ENCODE measurements at places on chromosomes 11 and 22.

DNA sequence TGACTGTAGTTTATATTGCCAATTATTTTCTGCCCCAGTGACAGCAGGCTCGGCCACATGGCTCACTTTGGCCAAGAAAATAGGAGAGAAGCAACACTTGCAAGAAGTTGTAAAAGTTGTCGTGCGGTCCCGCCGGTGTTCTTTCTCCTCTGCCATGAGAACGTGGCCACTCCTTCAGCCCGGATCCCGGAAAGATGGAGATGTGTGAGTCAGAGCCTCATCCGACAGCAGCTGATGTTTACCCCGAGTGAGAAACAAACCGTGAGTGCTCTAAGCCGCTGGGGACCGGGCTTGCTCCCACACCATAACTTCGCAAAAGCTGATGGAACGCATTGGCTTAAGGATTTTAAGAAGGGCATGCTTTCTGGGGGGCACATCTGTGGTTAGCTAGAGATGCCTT is 157.0 kb downstream of the CACNA1I start:
- no peak for DNase-seq

DNA sequence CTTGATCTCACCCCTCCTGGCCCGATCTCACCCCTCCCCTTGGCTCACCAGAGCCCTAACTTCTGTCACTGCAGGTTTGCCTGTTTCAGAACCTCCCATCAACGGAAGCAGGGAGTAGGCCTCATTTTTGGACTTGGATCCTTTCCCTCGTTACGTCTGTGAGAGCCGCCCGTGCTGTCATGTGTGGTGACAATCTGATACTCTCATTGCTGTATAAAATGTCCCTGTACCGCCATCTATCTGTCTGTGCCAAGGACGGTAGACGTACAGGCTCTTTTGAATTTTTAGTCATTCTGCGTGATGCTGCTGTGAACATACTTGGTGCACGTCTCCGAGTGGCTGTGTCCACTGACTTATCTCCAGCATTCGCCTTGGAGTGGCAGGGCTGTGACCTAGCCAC is 1163.1 kb downstream of the BRD1 start:
- DNase-seq = no peak

DNA sequence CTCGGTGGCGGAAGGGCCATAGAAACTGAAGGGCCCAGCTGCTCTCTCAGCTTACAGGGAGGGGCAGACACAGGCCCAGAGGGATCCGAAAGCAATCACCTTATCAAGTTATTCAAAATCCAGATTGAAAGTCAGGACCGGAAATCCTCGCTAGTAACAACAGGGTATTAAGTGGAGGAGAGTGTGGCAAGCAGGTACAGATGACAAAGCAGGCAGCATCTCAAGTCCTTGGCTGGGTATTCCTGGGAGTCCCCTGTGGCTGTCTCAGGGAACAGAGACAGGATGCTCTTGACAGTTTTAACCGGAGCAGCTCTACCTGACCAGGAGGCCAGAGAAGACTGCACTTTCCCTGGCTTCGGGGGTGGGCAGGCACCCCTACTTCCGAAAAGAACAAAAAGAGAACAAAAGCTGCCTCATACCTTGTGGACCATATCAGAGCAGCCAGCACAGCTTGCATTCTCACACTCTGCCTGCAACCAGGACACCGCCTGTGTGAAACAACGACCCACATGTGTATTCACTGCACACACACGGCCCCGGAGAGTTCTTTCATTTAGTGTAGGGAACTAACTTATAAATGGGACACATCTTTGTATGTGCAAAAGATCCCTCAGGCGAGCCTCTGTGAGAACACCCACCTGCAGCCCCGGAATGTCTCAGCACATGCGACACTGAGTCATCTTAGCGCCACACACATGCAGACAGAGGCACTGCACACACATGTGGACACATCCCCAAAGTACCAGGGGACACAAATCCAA is 78.3 kb downstream of the MICAL3 start:
- no peak for DNase-seq

DNA sequence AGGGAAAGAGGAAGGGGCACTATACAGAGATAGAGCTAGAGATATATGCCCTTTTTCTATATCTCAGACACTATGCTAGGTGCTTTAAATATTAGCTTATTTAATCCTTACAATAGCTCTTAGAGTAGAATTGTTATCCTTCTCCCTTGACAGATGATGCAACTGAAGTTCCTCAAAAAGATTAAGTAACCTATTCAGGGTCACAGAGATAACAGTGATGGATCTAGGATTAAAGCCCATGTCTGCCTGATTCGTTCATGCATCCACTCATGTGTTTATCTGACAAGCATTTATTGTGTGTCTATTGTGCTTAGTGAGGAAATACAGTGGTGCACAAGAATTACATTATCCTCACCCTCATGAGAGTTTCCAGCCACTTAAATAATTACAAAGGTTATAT is 8.7 kb downstream of the CCDC83 start:
- DNase-seq = no peak

DNA sequence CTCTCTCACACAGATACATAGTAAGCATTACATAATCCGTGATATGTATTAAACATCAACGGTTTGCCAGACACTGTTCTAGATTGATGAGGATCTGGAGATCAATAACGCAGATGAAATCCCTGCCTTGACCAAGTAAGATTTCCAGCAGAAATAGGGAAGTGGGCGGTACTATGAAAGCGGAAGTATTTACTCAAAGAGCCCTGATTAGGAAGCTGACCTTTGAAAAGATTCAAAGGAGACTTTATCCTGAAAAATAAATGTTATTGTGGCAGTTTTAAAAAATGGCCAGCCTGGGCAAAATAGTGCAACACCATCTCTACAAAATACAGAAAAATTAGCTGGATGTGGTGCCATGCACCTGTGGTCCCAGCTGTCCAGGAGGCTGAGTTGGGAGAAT is 26.8 kb downstream of the GAB2 start:
- no peak for DNase-seq

DNA sequence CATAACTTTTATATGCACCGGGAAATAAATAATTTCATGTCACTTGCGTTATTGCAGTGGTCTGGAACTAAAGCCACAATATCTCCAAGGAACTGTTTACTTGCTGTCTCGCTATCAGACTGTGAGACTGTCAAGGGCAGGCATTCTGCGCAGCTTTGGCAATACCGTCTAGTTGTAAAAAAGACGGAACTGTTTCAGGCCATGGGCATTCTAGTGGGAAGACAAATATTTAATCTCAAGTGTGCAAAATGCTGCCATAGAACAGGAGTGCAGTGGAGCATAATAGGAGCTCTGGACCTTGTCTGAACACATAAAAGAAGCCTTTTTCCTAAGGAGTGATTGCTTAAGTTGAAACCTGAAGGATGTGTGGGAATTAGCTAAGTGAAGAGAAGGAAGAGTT is 53.8 kb downstream of the PACS1 start:
- no peak for DNase-seq

DNA sequence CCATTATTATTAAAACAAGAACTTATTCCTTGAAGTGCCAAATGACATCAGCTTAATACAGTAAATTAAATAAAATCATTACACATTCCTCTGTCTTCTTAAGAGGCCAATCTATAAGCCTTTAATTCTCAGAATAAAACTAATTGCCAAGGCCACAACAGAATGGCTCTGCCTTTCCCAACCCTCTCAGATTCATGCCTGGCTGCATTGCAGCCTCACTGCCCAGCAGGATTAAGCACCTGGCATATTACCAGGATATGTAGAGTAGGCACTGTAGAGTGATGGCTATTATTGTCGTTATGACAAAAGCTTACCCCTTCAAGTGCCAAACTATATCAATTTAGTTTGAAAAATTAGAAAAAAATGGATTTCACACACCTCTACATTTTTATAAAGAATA is 9.4 kb upstream of the CALCA start:
- no peak for DNase-seq

DNA sequence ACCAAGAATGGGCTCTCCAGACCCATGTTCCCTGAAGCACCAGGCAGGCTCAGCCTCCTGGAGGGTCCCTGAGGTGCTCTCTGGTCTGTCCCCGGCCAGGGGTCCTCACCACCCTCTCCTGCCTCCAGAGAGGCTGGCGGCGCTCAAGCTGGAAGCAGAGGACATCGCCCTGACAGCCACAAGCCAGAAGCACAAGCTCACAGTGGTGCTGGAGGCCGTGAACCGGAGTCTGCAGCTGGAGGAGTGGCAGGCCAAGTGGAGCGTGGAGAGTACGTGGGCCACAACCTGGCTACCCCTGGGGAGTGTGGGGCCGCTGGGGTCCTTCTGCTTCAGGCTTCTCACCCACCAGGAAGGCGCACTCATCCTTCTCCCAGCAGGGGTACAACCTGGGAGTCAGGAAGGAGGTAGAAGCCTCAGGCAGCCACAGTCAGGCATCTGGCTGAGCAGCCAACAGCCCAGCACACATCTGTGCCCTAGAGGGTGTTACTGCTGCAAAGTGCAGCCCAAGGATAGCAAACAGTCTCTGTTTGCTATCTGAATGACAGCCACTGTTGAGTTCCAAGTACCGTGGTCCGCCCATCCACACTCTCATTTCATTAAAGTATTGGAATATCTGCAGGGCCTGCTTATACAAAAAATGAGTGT is 8.4 kb downstream of the PARVG start:
- DNase-seq = no peak

GRCh38 chr11:122744357-122744756 is 88.8 kb downstream of the UBASH3B start:
- DNase-seq = no peak

- DNase-seq = no peak
Measured at GRCh38 chr11:121889186-121889585, 226.8 kb downstream of the BLID start.

DNA sequence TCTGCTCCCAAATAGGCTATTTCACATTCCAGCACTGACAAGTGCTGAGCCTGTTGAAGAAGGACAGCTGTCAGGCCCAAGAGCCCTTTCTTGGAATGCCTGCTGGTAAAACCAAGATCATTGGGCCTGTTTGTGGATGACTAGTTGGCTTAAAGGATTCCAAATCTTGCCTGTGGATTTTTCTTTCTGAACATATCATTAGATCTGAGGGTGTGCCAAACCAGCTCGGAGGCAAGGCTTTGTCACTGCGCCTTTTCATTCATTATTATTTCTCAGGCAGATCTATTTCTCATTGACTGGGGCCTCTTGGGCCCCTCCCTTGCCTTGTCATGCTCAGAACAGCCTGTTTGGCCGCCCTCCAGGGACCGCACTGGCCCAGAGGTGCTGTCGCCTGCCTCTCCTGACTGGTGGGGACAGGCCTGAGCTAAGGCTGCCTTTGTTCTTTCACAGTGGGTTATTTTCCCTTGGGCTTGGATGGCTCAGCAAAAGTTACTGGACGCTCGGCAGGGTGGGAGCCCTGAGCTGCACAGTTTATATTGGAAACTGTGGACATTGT is 222.7 kb upstream of the SESN3 start:
- no peak for DNase-seq

GRCh38 chr22:29604076-29604360 is 585 bp downstream of the NF2 start:
- DNase-seq = no peak

DNA sequence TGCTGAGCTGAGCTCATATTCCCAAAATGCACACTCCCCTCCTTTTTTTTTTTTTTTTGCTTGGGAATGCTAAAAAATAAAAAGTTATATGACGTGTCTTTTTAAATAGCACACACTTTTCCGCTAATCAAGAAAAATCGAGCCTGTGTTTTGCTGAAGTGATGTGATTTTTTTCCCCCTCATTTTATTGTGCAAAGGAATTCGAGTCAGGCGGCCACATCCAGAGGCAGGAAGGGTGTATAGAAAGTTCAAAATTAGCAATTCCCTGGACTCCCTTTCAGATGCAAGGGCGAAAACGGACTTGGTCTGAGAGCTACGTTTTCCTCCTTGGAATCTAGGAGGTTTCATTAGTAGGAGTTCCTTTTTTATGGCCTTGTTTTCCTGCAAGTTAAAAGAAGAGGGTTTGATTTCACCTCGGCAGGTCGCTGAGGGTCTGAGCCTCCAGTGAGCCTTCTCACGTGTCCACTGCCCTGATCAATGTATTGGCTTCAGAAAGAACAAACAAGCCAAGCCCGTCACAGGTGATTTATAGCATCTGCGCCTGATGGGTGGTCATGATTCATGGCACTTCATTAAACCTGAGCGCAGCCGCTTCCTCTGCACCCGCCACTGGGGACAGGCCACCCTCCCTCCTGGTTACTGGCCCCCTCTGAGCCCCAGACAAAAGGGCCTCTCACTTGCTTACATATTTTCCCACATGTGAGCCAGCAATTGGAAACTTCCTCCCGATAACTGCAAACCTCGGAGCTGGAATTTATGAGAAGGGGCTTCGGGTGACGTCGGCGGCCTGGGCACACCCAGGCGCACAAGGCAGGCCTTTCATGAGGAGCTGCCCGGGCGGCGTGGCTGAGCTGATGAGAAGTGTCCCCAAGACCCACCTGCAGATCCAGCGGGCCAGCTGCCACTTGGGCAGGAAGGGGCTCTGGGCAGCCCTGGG is 64.4 kb upstream of the LINC01488 start:
- DNase-seq = no peak

DNA sequence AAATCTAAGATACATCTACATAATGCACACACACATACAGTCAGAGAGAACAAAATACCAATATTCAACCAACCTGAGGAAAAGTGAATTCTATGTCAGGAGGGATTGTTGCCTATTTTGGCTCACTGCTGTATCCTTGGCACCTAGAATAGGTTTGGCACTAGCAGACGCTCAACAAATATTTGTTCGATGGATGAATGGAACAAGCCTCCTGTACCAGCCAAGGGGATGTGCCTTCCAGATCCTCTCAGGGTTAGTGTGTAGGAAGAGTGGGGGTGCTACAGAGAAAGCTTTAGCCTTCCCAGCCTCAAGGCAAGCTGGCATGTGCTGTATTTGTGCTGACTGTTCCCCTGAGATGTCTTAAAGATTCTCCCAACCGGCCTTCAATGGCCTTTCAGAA is 23.3 kb upstream of the POU2AF1 start:
- DNase-seq = no peak

GRCh38 chr11:43548916-43549315 is 131.6 kb upstream of the HSD17B12 start:
- DNase-seq = no peak

DNA sequence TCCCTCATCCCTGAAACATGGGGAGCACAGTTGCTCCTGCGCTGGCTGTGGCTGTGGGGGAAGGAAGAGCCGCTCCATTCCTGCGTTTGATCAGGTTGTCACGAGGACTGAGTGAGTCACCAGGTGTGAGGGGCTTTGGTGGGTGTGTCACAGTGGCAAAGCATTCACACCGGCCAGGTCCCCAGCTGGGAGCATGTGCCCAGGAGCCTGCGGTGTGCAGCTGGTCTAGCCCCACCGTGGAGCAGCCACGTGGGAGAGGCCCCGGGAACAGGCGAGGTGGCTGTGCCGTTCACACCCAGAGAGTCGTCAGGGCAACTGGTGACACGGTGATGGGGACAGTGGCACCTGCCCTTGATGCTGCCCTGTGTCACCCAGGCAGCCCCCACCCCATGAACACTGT is 47.6 kb upstream of the PPARA start:
- DNase-seq = no peak

GRCh38 chr11:38456371-38456770 is 1858.3 kb upstream of the RAG2 start:
- no peak for DNase-seq

- DNase-seq = no peak
Measured at GRCh38 chr22:21632237-21632895, at the start of gene CCDC116. Gene CCDC116, plus strand, starts transcription at chr22:21632760. Its CDS starts 422 bp downstream, at chr22:21633182.

DNA sequence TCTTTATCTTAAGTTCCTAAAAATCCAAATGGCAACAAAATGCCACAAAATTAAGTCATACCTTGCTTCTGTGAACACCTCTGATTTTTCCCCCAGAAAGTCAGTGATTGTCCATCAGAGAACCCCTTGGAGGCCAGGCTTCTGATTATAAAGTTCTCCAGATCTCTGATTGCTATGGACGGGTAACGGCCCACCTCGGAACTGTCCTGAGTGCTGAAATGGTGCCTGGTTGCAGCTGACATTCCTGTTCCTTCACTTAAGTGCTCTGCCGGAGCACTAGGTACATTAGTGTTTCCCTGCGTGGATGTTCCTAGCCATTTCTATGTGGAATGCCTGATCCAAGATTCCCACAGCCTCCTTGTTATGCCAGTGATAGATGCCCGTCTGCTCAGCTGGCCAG is 85.0 kb downstream of the CHST1 start:
- no peak for DNase-seq

All from esophagus squamous epithelium (tissue), 5 donors.